ENCODE measurements at places on chromosomes 5 and 9. TPM values are rescaled to one million over a fixed set of nuclear protein-coding genes. Genes with fewer than 3 reads are reported as not detected.

Gene FOXD4L5
- not detected for total RNA-seq

Gene LRRC19
- total RNA-seq: not detected

Gene LTC4S
- total RNA-seq: 9.0 TPM

Gene NSUN2
- total RNA-seq: 21.4 TPM

Gene CYLC2
- not detected for total RNA-seq

Gene BTNL8
- total RNA-seq: 0.59 TPM

Gene PPP3R2
- not detected for total RNA-seq

Gene CDX1
- not detected for total RNA-seq

Gene FOXD4L3
- total RNA-seq: not detected

Gene CCL28
- 0.30 TPM for total RNA-seq

Gene CSNK1G3
- 28.1 TPM for total RNA-seq

Gene GCNT1
- 1.3 TPM for total RNA-seq

Gene PRKAA1
- total RNA-seq: 52.5 TPM

Gene LRRC26
- total RNA-seq: not detected

Gene C7
- 176 TPM for total RNA-seq

Gene NEUROG1
- not detected for total RNA-seq

Gene OMD
- 26.5 TPM for total RNA-seq

Gene SLC36A2
- not detected for total RNA-seq

Gene SCGB3A1
- not detected for total RNA-seq

Gene NME5
- total RNA-seq: 3.8 TPM

Gene PDLIM4
- 13.4 TPM for total RNA-seq

Gene GLDC
- not detected for total RNA-seq

Gene DIPK1B
- 45.1 TPM for total RNA-seq

Gene C9orf153
- total RNA-seq: not detected

Gene CNTNAP3
- total RNA-seq: 18.9 TPM

Gene SLC24A2
- total RNA-seq: not detected

Gene ARL14EPL
- total RNA-seq: not detected

Gene WWC1
- total RNA-seq: 2.7 TPM

Gene UNC5A
- not detected for total RNA-seq

Gene NMUR2
- total RNA-seq: not detected

Data from right atrium auricular region (tissue), 2 donors.